Left lung (tissue), 14 donors: ENCODE measurements at places on chromosomes 5 and 9.

- no peak for DNase-seq
Observed at GRCh38 chr5:82050955-82051354, 79.1 kb downstream of the ATG10 start.

GRCh38 chr9:126198854-126199253, 127.8 kb upstream of the MVB12B start:
- no peak for DNase-seq

DNA sequence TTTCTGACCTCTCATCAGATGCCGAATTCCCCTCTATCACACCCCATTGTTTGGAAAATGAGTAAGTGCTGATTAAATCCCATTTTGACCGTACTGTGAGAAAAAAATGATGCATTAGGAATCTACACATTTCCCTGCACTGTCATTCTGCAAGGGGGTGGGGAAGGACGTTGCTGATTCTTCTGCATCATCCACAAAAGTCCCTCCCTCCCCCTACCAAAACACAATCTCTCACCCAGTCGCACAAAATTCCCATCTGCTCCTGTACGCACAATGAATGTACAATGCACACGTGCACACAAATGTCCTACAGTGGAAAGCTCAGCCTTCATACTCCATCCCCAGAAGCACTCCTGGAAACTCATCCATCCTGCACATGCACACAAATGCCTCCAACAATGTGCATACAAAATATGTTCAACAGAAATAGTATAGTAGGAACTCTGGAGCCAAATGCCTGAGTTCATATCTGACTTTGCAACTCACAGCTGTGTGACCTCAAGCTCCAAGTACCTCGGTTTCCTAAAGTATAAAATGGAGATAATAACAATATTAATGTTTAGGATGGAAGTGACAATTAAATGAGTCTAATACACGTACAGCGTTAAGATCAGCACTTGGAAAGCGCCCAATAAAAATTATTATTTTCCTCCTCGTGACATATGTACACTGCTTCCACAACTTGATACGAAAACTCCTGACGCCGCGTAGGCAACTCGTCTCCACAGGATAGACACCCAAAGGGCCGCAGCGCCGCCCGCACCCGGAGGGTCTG, 809 bp downstream of the TNIP1 start:
- no peak for DNase-seq

GRCh38 chr5:150284311-150284710, 5.3 kb downstream of the CAMK2A start:
- no peak for DNase-seq

DNA sequence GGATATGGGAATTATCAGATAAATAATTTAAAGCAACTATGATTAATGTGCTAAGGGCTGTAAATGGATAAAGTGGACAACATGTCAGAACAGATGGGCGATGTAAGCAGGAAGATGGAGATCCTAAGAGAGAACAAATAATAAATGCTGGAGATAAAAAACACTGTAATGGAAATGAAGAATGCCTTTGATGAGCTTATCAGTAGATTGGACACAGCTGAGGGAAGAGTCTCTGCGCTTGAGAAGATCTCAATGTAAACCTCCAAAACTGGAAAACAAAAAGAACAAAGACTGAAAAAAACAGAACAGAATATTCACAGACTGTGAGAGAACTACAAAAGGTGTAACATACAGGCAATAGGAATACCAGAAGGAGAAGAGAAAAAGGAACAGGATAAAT, 102.5 kb downstream of the ANKRD55 start:
- DNase-seq = no peak

- no peak for DNase-seq
Observed at GRCh38 chr9:132014218-132014805, 65.4 kb downstream of the MED27 start.

GRCh38 chr9:69176471-69177171, 2.5 kb downstream of the TJP2 start:
- no peak for DNase-seq

DNA sequence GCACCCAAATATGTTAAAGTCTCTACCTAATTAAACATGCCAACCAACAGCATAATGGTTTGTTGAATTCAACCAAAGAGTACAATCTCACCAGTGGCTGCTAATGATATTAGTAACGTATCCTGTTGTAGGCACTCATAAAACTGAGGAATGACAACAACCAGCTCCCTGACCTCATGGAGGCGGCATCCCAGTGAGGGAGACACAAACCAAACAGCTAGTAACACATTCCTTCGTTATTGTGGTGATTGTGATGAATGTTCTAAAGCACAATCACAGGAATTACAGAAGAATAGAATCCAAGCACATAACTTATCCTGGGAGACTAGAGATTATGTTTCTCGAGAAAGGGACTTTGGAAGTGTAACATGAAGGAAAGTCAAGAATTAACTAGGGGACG, 224.6 kb downstream of the CTNND2 start:
- no peak for DNase-seq

DNA sequence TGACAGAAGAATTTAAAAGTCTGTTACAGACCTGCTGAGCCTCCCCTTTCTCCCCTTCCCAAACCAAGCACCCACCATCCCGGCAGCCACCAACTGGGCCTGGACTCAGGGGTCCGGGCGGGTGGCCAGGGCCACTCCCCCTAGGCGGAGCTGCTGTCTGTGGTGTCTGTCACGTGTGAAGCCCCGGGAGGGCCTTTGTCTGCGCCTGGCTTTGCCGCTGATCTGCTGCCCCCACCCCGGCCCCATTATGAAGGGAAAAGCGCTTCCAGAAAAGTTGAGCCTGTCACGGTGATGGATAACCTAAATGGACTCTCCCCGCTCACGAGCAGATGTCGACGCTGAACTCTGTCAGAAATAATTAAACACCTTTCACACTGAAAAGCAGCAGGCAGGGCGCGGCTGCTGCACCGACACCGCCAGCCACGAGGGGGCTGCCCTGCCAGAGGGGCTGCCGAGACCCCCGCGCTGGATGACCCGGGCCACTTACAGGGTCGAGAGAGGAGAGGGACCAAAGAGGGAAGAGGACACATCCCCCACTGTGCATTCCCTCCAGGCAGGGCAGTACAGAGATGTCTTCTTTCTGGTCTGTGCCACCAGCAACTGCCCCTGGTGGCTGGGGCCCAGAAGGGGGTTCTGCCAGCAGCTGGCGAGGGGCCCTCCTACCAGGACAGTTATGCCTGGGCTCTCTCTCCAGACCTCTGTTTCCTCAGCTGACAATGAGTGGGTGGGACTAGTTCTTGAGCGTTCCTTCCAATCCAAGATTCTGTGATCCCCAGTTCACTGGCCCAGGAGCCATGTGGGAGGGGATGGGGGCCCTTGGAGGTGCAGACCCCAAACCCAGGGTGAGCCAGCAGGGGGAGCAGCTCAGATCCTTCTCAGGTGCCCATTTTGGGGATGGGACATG, 36.0 kb upstream of the BARHL1 start:
- DNase-seq = peak; percentile 76

GRCh38 chr9:128247226-128247803, 28.5 kb downstream of the GOLGA2 start:
- DNase-seq = no peak

DNA sequence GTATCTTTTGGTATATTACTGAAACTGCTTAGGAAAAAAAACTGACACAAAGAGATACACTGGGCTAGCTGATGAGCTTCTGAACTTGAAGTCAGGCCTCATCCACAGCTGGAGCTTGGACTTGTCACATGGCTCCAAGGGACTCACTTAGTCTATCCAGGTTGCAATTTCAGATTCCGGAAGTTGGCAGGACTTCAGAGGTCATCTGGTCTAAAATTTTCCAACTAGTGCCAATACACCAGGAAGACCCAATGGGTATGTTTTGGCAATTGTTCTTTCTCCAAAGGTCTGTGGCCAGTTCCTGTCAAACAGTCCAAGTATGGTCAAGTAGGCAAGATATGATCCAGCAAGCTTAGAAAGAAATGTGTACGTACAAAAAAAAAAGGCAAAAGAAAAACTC, 36.7 kb downstream of the MRPS27 start:
- DNase-seq = no peak

GRCh38 chr5:179422213-179422855, 77.1 kb upstream of the ADAMTS2 start:
- DNase-seq = peak; percentile 41

DNA sequence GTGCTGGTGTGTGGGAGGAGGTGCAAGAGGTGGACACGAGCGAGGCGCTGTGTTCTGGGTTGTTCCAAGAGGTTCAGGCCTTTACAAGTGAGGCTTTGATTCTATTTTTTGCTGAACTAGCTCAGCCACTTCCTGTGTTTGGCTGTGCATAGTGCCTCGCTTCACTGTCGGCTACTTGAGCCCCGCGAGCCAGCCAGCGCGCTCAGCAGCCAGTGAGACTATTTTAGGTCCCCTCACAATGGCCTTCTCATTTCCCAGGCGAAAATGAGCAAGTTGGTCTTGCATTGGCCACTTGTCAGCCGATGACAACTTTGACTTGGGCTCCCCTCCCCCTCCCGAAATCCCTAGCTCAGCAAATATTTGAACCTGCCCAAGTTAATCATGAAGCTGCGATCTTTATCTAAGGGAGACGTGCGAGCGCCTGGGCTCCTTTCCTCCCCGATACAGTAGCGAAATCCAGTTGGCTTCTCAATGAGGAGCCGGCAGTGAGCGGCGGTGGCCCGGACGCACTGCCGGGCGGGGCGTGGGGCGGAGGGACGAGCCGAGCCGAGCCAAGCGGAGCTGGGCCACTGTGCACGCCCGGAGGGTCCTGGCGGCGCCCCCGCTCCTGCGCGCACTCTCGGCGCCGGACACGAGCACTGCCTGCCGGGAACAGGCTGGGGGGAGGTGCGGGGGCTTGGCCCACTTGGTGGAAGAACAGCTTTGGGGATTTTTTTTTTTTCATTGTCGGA, 72.6 kb downstream of the PIK3R1 start:
- peak; percentile 75 for DNase-seq

DNA sequence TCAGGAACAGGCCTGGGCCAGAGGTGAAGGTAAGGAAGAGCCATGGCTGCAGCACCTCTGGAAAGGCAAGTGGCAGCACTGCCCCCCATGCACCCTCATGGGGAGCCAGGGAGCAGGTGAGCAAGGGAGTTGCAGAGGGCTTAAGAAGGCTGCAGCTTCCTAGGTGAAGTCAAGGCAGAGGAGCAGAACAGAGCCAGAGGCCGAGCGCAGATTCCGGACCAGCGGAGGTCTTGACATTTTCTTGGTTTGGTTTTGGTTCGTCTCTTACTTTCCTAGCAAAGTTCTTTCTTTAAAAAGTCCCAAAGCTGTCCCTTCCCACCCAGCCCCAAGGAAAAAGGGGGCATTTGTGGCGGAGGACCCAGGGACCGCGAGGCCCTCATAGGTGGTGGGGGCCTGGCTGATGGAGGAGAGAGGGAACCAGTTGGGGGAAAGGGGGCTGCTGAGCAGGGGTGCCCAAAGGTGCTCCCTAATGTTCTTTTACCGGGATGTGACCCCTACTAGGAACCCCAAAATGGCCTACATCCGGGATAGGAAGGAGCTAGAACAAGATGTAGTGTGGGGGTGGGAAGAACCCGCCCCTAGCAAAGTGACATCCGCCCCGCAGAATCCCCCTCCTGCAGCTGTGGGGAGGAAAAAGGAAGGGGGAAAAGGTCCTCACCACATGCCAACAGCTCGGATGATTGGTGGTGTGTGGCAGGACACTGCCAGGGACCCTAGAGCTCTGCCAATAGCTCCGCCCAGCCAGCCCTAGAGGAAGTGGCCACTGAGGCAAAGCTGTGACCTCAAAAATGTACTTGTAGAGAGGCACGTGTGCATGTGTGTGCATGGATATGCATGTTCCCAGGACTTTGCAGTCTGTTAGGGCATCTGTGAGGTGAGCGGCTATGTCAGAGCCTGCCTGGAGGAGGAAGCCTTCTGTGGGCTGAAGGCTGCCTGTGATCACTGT, 914 bp upstream of the CD72 start:
- DNase-seq = no peak

- peak; percentile 65 for DNase-seq
Observed at GRCh38 chr9:35656831-35657545, 831 bp downstream of the RMRP start.

DNA sequence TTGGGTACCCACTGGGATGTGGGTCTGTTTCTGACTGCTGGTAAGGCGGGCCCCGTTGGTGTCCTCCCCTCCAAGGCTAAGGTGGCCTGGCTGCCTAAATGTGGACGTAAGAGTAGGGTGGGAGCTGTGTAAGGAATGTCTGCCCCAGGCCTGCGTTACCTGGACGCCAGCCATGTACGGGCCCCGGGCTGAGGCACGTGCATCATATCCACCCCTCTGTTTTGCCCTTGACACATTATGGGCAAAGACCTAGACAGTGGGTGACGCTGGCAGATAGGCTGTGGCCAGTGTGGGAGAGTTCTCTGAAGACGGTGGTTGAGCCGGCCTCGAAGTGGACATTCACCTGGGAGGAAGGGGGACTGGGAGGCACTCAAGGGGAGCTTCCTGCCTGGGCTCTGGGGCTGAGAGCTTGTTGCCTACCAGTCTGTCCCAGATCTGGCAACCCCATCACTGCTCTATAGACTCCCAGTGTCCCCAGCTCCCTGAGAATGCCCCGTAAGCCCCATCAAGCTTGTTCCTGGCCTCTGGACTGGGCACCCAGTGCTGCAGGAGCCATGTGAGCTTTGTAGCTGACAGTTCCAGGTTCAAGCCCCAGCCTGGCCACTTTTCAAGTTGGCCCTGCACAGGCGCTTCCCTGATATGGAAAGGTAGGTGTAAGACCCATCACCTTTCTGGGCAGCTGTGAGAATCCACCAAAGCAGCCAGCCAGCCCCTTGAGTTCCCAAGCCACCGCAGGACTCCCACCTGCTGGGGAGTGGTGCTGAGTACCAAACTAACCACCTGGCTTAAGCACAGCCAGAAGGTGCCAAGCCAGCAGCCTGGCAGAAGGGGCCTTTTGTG, 3.2 kb upstream of the PRR7 start:
- no peak for DNase-seq

GRCh38 chr5:167912941-167913665, 378.3 kb upstream of the WWC1 start:
- DNase-seq = no peak

DNA sequence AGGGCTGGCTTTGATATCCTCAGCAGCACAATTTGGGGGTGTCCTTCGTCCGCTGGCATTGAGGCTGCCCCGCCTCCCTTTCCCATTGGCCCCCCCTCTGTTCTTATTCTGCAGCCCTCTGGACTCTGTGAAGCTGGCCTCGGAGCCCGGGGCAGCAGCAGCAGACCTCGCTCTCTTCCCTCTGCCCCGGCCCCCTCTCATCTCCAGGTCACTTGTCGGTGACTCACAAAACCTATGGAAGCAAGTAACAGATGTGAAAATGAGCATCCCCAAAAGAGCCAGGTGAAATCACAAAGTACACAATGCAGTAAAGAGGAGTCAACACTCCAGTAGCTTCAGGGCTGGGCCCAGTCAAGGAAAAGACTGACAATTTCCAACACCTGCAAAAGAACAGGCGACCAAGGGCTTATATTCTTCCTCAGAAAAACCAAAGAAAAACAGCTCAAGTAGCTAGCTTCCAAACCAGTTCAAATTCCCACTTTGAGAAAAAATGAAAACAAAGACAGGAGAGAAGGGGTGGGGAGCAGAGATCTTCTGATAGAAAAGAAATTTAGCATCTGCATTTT, 97.5 kb downstream of the ZNF608 start:
- DNase-seq = no peak
